ENCODE measurements at places on chromosomes 5 and 9.

- DNase-seq: peak; percentile 23
These were observed 38.4 kb upstream of the SUSD3 start for GRCh38 chr9:93020151-93020550.

- no peak for DNase-seq
These were observed 54.6 kb upstream of the TNFAIP8 start for GRCh38 chr5:119301210-119301609.

DNA sequence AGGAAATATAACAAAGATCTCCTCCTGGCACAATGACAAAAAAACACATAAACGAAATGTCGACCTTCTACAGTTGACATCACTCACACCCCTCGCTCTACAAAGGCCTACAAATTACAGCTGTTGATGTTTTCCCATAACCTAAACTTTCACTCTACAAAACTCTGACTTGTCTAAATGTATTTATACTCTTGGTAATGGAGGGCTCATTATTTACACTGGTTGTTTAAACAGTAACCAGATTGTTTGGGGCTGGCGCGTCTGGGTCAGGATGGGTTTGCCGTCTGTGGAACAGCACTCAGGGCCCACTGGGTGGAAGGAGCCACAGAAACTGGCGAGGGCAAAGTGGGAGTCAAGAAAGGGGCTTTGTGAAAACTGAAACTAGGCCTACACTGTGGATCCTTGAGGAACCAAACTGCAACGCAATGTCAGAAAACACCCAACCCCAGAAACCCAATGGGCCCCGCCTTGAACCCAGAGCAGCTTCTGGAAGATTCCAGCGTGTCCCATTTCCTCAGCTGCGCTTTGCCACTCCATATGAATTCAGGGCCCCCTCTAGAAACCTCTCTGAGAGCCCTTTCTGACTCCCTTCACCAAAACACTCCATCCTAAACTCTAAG is 136.7 kb downstream of the ROR2 start:
- no peak for DNase-seq

- no peak for DNase-seq
These were observed 119.1 kb downstream of the SLIT3 start for GRCh38 chr5:169181814-169182213.

DNA sequence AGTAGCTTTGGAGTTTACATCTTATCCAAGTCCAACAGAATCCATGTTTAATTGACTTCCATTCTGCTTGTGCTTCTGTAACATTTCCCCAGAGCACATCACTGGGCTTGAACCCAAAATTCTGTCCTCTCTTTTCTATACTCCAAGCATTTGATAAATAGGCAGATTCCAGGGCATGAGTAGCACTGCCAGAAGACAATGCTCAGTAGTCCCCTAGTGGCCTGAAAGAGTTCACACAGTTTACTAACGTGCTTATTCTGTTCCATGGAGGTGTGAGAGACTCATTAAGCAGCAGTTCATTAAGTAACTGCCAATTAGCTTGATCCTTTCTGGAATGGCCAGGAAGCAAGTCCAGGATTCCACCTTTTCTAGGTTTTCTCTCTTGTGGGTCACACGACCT is 9.4 kb upstream of the GABRA6 start:
- DNase-seq: no peak

GRCh38 chr9:137784046-137784445 is 93.5 kb upstream of the CACNA1B start:
- no peak for DNase-seq

GRCh38 chr9:15293804-15294316 is 13.2 kb downstream of the TTC39B start:
- DNase-seq: no peak

GRCh38 chr5:37412515-37412914 is 33.4 kb downstream of the WDR70 start:
- DNase-seq: no peak

DNA sequence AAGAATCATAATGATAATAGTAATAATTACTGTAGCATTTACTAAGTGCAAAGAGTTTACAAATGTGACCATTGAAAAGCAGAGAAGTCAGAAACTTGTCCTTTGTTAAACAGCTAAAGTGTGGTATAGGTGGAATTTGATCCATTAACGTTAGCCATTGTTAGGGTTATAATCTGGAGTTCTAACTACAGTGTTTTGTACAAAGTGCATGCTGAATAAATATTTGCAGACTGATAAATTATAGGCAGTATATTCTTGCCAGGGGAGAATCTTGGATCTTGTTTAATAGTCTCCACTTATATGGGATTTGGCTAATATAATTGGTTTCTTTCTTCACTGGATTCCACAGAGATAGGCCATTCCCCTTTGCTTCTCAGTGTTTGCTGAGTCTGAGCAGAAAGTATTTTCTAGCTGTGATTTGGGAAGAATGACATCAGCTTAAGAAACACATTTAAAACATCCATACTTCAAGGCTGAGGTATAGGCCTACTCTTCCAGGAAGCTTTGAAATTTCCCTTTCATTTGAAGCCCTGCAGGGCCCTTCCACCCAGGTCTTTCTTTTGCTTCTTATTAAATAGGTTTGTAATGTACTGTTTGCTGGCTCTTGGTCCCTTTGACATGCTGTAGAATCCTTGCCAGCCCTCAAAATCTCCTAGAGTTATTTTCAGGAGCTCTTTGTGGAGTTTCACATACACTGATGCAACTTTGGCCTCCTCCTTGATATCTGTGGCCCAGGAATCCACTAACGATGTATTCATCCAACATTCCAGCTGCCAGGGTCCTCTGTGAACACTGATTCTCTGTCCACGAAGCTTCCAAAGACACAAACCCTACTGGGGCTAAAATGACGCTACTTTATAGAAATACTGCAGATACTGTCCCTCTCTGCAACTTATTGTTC is 51.4 kb downstream of the ATP10B start:
- DNase-seq: no peak

DNA sequence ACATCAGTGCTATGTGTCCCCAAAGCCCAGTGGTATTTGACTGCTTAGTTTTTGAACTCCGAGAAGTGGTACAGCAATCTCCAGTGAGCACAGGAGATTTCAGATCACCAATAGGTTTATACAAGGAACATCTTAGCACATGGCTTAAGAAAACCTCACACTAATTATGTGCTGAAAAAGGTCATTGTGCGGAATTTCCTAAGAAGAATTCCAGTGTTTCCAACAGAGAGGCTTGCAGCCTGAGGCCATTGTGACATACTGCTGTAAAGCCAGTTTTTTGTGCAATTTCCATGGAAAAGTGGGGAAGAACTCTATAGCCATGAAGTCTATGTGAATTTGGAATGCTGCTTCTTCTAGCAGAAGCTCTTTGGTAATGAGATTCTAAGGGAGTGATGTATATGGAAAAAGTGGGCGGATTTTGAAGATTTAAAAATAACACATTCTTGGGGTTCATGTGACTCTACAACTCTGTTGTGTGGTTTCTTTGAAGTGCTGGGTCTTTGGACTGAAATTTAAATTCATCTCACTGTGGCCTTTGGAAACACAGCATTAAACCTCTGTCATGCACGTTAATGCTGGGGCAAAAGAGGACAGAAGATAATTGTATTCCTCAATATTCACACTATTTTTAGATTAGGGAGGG is 110.5 kb upstream of the CD180 start:
- no peak for DNase-seq

- DNase-seq: no peak
These were observed 113.2 kb downstream of the DCP2 start for GRCh38 chr5:113089653-113090335.

DNA sequence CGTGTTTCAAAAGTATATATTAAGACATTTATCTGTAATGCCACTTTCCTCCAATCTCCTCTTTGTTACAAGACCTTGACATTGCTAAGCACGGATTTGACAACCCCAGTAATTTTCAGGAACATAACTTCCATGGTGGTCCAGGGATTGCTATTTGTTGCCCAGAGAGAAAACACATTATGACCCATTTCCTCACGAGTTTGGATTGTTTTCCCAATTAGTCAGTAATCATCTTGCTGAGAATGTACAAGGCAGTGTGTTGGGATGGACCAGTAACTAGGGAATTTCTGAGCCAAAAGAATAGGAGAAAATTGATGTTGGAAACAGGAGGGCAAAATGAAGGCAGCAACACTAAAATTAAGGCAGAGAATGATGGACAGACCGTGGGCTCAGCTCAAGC is 574.1 kb downstream of the EBF1 start:
- no peak for DNase-seq

GRCh38 chr5:124806373-124807077 is 60.1 kb upstream of the ZNF608 start:
- no peak for DNase-seq

- DNase-seq: no peak
These were observed 1176.3 kb downstream of the CDH18 start for GRCh38 chr5:18811661-18812060.

- DNase-seq: no peak
These were observed 920.9 kb upstream of the CTNND2 start for GRCh38 chr5:12825163-12825562.

- no peak for DNase-seq
These were observed 163.8 kb downstream of the TMEM38B start for GRCh38 chr9:105858006-105858690.

GRCh38 chr5:94524841-94525697 is 93.3 kb downstream of the KIAA0825 start:
- DNase-seq: no peak

DNA sequence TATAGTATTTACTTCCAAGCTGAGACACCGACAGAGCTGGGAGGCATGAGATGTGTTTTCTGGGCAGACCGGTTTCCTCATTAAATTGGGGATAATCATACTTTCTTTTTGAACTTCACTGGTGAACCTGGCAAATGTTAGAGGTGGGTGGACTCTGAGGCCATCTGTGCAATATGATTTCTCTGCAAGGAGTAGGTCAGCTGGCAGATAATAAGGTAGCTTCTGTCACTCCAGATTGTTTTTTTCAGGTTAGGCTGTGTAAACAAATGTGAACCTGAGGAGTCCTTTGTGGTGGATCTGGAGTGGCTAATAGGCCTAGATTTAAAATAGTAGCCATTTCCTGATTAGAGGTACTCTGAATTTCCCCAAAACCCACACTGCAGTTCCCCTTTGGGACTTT is 75.4 kb upstream of the S1PR3 start:
- DNase-seq: no peak

DNA sequence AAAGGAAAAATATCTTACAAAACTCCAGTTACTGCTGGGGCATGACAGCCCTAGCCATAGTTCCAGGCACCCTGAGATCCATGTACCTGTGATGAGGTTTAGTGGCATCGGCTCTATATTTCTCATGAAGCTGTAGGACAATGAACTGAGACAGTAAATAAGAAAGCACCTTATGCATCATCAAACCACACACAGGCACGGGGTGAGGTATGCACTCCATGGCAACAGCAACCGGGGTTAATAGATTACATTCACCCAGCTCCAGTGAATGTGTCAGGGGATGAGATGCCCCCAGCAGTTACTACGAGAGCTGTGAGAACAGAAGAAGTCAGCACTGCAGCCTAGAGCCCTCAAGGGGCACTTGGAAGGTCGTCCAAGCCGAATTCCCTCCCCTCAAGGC is 162.0 kb upstream of the S1PR3 start:
- DNase-seq: no peak

DNA sequence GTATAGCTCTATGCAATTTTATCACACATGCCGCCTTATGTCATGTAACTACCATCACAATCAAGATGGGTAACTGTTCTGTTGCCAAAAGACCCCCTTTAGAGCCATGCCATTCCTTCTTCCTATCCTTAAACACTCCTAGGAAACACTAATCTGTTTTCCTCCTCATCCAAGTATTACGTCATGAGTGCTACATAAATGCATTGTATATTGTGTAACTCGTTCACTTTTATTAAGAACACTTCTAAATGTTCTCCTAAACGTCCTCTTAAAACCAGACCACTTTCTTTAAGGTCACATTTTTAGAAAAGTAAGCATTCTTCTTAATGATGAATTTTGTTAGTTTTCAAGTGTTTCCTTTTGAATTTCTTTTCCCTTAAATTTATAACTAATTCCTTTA is 49.8 kb upstream of the MTMR12 start:
- DNase-seq: no peak

DNA sequence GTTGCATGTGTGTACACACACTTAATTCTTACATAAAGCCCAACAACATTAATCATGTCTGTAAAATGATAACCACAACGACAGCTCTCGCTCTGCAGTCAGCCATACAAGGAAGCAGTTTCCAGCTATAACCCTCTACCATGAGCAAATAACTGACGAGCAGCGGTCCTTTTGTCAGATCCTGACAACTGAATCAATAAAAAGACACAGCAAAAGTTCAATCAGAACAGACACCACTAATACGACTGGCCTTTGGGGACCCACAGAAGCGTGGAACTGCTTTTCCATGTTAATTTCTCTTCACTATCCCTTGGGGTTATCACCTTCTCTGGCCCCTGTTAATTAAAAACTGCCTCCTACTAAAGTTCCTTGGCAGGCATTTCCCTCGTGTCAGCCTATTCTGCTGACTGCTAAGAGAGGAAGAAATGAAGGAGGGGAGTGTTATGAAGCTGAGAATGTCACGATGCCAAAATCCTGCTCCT is 722.8 kb upstream of the GRAMD2B start:
- DNase-seq: no peak

- DNase-seq: no peak
These were observed 176.4 kb downstream of the PDZD2 start for GRCh38 chr5:31815376-31815775.

DNA sequence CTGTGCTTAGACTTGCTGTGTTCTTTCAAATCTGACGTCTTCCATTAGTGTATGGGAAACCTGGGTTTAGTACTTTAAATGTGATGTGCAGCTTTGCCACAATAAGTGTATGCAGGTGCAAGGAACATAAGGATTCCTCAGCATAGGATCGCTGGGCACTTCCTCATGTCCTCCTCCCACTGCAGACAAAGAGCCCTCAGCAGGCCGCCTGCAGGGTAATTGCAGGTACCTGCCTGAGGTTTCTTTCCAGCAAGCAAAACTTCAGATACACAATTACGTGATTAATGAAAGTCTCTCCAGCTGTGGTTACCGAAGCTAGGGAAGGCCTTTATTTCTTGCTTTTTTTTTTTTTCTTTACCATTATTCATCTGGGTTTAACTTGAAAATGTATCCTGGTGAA is 233.1 kb downstream of the RFK start:
- no peak for DNase-seq

DNA sequence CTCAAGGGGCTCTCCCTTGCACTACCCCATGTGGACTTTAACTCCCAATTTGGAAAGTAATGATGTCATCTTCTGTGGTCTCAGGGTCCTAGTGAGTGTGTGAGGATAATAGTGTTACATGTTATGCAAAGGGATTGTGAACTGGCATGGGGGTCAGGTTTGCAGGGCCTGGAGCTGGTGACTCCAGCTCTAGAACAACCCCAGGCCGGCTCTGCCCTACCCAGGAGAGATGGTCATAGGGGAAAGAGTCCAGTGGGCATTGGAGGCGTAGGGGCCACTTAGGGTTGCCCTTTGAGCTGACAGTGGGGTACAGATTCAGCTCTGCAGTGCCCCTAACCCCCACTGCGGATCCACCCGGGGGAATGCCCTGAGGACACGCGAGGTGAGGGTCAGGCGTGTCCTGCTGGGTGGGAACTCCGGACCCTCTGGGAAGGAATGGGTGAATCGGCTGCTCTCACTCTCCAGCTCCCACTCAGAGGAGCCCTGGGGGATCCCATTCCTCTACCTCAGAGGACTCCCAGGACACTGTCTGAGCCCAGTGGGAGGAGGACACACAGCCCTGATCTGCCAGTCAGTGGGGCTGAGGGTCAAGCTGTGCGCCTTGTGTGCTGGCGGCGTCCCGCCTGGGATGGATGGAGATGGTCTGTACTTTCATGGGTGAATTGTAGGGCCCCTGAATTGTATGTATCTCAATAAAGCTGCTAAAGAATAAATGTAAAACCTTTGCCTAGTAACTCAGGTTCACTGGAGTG is 2.5 kb upstream of the NKD2 start:
- peak; percentile 29 for DNase-seq

- DNase-seq: no peak
These were observed 123.5 kb downstream of the DEPDC1B start for GRCh38 chr5:60576425-60576824.

GRCh38 chr5:102959055-102959454 is 160.9 kb downstream of the GIN1 start:
- DNase-seq: no peak

All from activated CD4-positive, CD25-positive, alpha-beta regulatory T cell treated with anti-CD3 and anti-CD28 coated beads, Interleukin-2, amount 50 U/mL, for 72 hours (primary cell).